ENCODE measurements at places on chromosomes 3 and 15. TPM values are rescaled to one million over a fixed set of nuclear protein-coding genes. Genes with fewer than 3 reads are reported as not detected.

- DNase-seq: no peak
These were observed 81.5 kb upstream of the AKAP13 start for GRCh38 chr15:85298941-85299340.

DNA sequence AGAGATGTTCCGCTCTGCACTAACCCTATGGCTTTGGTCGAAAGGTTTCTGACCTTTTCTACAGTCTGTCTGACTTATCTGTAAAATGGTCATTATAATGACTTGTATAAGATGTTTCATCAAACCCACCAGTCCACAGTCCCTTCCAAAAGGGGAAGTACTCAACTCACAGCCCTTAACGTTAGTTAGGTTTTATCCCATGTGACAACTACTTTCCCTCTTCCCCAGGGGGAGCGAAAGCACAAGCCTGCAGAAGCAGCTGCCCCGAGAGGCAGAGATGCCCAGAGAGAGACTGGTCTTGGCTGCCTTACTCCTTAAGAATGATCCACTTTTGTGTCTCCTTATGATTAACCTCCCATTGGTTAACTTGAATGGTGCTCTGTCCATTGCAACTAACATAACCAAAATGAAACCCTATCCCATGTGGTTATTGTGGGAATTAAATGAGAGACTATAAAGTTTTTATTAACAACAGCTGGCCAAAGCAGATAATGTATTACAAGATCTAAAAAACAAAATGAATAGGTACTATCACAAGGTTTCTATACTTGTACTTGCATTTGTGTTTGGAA is 6.4 kb downstream of the ASTE1 start:
- DNase-seq: no peak

DNA sequence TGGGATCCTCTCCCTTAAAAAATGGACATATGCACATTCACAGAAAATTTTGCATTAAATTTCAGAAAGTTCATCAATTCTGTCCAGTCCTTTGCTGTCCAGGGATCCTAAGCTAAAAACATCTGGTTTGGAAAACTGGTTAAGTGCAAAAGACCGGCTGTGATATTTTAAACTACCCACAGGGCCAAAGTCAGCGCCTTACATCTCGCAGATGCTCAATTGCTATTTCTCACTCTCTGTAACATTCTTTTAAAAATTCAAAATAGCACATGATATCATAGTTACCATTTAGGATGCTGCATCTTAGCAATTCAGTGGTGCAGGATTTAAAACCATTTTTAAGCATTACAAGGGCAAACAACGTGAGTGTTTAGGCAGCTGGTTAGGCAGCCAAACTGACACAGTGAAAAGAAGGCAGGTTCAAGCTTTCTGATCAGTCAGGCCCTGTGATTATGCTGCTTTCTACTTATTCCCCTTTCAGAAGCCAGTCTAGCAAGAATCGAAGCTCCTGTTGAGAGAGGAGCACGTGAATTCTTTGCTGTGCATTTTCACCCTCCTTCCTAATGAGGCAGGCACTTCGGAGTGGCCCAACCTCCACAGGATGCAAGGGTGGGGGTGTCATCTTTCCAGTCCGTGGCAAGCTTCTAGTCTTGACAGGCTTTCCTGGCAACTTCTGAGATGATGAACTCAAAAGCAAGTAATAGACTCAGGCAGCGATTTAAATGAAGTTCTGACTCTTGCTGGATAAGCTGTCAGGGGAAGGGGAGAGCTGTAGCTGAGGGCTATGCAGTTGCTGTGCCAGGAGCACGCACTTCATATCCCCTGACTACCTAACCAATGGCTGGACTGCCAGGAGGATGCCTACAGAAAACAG is 8.8 kb downstream of the PRICKLE2 start:
- peak; percentile 66 for DNase-seq

The KCNMB3 gene
- total RNA-seq: 2.6 TPM

The VIPR1 gene
- total RNA-seq: not detected

DNA sequence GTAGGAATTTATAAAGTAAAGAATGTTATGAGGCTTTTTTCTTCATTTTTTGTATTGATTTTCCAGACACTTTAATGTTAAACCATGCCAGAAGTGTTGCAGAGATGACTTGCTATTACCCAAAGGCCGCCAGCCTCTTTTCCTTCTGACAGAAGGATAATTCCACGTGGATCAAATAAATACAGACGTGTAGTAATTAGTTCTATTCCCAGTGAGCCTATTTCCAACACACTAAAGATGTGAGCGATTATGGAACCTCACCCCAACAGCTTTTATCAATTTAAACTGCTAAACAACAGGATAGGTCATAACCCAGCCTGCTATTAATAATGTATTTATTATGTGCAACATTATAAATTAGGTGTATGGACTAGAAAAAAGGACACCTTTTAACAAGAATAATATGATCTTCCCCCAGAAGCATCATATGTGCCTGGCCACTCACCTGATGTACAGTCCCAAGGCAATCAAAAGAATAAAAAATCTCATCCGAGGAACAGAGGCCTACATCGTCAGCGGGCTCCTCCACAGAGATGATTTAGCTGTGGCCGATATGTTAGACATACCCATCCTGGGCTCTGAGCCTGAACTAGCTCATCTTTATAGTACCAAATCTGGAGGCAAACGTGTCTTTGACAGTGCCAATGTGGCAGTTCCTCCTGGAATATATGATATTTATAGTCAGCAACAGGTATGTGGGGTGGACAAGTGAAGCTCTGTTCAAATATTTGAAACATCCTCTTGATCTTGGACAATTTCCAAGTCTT is 125.9 kb upstream of the C15orf61 start:
- no peak for DNase-seq

GRCh38 chr15:88255484-88256278 is 858 bp downstream of the NTRK3 start:
- DNase-seq: peak; percentile 52

Data from lung microvascular endothelial cell (primary cell).